ENCODE measurements at places on chromosomes 7 and 10.

DNA sequence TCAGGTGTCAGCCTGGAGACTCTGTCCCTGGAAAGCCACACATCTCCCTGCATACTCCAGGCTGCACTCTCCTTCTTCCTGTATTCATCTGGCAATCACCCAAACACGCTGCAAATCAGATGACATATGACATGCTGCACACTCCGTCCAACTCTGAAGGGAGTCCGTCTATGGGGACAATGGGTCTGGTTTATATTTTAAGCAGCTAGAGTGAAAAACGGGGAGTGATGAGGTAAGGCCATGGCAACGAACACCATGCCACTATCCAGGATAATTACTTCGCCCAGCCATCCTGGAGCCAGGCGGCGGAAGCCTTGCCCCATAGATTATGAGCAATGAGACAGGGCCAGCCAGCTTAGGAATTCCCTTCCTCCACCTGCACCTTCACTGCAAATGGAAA lies 140.1 kb downstream of the PLXNA4 start:
- no peak overlapping the region for H3K27ac ChIP-seq
- DNase-seq = no peak
- no peaks in the 10 kb centered on the region for H3K36me3 ChIP-seq
- H3K27me3 ChIP-seq = no peaks in the 10 kb centered on the region

DNA sequence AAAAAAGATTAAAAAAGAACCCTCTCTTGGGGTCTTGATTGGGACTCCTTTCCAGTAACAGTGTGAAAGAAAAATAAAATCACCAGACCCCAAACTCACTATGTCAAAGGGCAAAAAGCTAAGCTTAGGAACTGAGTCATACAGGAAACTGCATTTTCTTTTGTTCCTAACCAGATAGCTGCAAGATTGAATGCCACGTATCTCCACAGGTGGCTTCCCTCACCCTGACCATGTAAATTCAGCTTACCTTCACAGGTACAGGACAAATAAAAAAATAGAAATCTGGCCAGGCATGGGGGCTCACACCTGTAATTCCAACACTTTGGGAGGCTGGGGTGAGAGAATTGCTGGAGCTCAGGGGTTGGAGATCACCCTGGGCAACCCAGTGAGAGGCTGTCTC lies 32.5 kb upstream of the EIF4H start:
- no peak for DNase-seq
- no peaks in the 10 kb centered on the region for H3K4me1 ChIP-seq
- H3K36me3 ChIP-seq = no peaks in the 10 kb centered on the region
- H3K27me3 ChIP-seq = no peaks in the 10 kb centered on the region
- no peak overlapping the region for H3K27ac ChIP-seq

GRCh38 chr7:27235387-27236311 lies 7.0 kb upstream of the EVX1 start:
- H3K36me3 ChIP-seq = no peaks in the 10 kb centered on the region
- DNase-seq = no peak
- H3K4me3 ChIP-seq = no peak overlapping the region
- H3K27me3 ChIP-seq = peaks cover 29% of the 10 kb centered on the region

DNA sequence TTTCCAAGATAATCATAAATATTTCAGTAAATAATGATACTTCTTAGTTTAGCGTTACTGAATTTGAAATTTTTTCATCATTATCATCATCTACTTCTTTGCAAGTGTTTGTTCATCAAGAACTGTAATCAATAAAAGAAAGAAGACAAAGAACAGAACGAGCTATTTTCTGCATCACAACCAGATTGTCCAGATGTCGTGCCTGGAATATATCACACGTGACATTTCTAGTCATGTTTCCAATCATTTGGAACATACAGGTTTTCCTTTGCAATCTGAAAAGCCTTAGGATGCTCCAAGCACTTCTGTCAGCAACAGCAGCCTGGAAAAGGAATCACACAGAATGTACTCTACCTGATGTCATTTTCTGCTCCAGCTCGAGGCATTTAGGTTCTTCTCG lies 107.4 kb downstream of the FAM107B start:
- H3K4me1 ChIP-seq = peaks cover 28% of the 10 kb centered on the region
- no peak overlapping the region for H3K4me3 ChIP-seq
- DNase-seq = no peak

GRCh38 chr10:33573606-33574005 lies 239.1 kb upstream of the NRP1 start:
- H3K4me1 ChIP-seq = no peaks in the 10 kb centered on the region
- H3K27me3 ChIP-seq = no peaks in the 10 kb centered on the region
- no peaks in the 10 kb centered on the region for H3K36me3 ChIP-seq
- H3K27ac ChIP-seq = no peak overlapping the region
